ENCODE measurements at places on chromosomes 3 and 15.

- no peak for DNase-seq
Measured at GRCh38 chr15:101496198-101496986, 6.9 kb upstream of the PCSK6 start.

DNA sequence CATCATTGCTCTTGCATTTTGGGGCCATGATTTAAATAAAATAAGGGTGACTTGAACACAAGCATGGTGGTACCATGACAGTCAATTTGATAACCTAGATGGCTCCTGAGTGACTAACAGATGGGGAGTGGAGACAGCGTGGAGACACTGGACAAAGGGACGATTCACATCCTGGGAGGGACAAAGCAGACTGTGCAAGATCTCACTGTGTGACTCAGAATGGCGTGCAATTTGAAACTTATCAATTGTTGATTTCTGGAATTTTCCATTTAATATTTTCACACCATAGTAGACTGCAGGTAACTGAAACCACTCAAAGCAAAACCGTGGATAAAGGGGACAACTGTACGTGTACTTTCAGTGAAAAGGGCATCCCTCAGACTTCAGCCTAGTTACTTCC, 25.5 kb downstream of the MCCC1 start:
- no peak for DNase-seq

GRCh38 chr3:60801307-60801706, 449.9 kb downstream of the FHIT start:
- DNase-seq: no peak

- DNase-seq: no peak
Measured at GRCh38 chr3:11989383-11990038, 14.7 kb upstream of the SYN2 start.

- no peak for DNase-seq
Measured at GRCh38 chr3:171256445-171257250, 203.6 kb downstream of the TNIK start.

DNA sequence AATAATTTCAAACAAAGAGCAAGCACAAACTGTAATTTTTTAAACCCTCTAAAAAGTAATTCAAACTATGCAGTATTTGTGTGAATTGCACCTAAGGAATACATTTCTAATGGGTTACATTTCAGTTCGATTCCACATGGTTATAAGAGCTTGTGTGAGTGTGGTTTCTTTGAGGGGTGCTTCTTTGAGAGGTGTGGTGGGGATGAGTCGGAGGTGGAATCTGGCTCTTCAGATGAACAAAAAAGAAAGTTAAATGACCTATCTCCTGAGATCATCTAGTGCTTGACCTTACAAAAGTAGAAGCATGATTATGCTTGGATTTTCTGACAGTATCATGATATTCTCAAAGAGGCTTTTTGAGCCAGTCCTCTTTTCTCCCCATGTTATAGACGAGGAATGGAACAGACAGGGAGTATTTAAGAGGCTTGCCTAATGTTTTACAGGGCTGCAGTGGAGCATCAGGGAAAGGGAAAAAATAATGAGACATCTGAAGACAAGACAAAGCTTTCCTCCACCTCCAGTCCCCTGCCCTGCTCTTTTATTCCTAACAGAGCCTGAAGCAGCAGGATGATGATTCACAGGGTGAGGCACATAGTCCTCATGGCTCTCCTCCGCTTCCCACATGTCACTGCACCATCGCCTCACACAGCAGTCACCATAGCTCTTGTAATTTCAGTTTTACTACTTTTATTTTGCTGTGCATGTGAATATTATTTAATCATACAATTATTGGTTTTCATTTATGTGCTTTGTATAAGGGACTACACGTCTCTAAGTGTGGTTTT, 82.0 kb downstream of the LYSMD4 start:
- DNase-seq: no peak

DNA sequence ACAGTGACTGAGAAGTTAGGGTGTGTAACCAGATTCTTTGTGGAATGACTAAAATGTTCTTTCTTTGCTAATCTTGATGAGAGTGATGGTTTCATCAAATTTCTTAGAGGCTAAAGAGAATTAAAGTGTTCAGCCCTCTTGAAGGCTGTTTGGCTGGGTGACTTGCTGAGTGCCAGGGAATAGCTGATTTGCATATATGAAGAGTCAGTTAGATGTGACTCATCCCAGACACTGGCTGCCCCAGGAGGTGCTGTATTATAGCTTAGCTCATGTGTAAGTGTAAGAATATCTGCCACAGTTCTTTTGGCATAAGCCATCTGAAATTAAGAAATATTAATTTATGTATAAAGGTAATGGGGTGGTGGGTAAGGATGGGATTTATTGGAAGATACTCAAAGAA, 535.1 kb downstream of the NLGN1 start:
- no peak for DNase-seq

DNA sequence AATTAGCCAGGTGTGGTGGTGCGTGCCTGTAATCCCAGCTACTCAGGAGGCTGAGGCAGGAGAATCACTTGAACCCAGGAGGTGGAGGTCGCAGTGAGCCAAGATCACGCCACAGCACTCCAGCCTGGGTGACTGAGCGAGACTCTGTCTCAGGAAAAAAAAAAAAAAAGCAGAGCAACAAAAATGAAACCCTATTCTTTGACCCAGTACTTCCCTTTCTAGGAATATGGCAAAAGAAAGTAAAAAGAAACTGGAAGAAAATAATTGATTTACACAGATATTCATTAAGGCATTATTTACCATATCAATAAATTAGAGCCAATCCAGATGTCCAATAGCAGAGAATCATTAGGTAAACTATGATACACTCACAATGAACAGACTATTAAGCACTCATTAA, 67.0 kb downstream of the GSK3B start:
- no peak for DNase-seq

DNA sequence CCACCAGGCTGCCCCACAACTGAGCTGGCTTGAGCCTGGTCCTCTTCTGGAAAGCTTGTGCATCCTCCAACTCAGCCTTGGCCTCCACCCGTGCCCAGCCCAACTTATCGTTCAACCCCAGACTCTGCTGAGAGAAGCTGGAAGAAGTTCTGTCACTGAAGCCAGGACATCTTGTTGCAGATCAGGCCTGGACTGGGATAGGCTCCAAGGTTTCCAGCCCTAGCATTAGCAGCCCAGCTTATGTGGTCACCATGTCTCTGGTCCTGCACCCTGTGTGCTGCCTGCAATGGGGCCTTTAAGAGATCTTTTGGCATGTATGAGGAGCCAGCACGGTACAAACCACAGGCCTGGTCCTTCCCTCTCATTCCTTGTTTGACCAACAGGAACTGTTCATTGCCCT, 15.2 kb upstream of the CAMP start:
- DNase-seq: no peak

GRCh38 chr3:106114220-106114619, 245.4 kb upstream of the CBLB start:
- DNase-seq: no peak

DNA sequence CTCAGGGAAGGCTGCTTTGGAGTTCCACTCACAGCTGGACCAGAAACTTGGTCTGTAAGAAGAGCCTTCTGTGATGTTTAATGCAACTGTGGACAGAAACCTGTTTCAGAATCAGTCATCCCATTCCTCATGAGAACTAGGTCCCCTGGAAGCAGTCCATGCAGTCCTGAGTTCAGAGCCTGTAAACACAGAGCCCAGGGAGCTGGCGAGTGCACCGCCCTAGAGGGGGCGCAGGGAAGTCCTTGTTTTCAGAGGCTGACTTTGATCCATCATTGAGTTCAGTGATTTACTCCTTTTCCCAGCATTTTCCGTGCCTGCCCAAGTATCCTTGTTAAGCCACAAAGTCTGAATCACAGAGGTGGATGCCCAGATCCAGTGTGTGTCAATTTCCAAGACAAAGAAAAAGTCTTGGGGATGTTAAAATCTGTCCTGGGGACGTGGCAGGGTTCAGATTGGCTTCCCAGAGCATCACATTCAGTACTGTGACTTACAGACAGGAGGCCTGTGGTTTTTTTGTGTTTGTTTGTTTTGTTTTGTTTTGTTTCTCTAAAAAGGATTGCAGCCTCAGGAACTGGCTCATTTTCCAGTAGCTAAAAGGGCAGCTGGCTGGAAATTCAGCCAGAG, 9.8 kb upstream of the TXNRD3 start:
- DNase-seq: no peak

DNA sequence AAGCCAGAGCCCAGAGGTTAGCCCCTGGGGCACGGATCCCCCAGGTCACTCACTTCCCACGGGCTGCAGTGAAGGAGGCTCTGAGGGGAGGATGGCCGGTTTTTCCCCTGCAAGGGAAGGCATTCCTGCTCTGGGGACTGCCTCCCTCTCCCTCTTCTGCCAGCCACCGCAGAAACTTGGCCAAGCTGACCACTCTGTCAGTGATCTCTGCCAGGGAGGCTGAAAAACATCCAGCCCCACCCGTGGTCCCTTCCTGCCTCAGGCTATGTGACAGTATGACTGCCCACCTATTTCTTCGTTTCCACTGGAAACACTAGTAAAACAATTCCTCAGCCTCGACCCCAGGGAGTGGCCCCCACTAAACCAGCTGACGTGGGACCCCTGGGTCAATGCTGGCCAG, 14.6 kb upstream of the FANCD2 start:
- DNase-seq: no peak

DNA sequence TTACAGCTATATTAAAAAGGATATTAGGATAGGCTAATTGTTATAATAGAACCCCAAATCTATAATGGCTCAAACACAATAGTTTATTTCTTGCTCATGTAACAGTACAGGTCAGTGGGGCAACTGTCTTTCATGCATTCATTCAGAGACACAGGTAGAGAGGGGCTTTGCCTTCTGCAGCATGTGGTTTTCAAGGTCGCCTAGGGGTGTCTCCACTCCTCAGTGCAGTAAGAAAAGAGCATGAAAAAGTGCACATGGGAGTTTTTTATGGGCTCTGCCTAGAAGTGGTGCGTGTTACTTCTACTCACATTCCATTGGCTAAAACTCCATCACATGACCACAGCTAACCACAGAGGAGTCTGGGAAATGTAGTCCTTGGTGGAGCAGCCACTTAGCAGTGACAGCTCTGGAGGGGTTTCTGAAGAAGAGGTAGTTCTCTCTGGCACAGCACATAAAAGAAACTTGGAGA, 1.8 kb downstream of the ZBTB38 start:
- peak; percentile 95 for DNase-seq
